ENCODE measurements at places on chromosomes 6 and 20.

- DNase-seq: no peak
These were observed 209.8 kb downstream of the HIVEP2 start for GRCh38 chr6:142735204-142735603.

DNA sequence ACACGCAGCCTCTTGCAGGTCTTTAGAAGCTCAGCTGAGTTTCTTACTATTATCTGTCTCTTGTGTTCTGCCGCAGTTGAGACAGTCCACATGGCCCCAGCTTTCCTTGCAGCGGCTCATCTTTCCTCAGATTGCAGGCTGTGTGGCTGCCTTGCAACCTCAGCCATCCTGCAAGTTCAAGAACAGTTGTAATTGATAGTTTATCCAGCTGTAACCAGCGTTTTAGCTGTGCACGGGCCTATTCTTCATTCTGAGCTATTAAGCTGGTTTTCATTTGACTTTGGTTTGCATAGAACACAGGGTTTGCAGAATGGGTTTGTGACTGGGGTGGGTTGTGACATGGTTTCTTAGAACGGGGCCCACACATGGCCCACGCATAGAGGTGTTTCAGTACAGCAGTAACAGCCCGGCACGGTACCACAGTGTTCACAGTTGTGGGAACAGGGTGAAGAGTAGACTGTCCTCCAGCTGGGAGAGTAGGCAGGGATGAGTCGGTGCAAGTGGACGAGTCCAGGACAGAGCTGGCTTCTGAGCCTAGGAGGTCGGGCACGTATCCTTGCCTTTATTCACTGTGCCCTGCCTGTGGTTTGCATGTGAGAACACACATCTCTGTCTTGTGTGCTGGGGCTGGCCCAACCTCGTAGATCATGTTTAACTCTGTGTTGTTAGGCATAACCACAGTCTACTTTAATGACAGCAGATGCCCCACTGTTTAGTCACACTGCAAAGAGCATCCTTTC lies 89.2 kb downstream of the RPP40 start:
- DNase-seq: no peak

GRCh38 chr20:63642527-63643247 lies 10.5 kb downstream of the STMN3 start:
- DNase-seq: no peak

DNA sequence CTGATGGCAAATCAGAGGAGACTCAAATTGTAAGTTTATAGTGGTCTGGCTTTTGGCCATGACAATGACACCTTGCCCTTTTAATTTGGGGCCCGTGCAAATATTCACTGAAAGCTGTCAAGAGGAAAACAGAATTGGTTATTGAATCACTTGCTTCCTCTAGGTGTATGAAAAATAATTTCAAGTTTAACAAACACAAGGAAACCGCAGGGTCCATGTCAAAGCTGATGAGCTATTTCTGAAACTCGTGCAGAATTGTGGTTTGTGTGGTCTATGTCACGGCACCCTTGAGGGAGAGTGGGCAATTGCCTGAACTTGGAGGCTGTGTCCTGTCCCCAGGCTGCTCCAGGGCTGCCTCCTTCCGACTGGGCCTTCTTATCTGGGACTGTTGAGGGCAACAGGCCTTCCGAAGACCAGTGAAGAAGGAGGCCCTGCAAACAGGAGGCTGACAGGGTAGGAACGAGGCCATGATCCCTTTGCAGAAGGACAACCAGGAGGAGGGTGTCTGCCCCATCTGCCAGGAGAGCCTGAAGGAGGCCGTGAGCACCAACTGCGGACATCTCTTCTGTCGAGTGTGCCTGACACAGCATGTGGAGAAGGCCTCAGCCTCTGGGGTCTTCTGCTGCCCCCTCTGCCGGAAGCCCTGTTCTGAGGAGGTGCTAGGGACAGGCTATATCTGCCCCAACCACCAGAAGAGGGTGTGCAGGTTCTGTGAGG lies 788 bp downstream of the TRIM40 start:
- no peak for DNase-seq

DNA sequence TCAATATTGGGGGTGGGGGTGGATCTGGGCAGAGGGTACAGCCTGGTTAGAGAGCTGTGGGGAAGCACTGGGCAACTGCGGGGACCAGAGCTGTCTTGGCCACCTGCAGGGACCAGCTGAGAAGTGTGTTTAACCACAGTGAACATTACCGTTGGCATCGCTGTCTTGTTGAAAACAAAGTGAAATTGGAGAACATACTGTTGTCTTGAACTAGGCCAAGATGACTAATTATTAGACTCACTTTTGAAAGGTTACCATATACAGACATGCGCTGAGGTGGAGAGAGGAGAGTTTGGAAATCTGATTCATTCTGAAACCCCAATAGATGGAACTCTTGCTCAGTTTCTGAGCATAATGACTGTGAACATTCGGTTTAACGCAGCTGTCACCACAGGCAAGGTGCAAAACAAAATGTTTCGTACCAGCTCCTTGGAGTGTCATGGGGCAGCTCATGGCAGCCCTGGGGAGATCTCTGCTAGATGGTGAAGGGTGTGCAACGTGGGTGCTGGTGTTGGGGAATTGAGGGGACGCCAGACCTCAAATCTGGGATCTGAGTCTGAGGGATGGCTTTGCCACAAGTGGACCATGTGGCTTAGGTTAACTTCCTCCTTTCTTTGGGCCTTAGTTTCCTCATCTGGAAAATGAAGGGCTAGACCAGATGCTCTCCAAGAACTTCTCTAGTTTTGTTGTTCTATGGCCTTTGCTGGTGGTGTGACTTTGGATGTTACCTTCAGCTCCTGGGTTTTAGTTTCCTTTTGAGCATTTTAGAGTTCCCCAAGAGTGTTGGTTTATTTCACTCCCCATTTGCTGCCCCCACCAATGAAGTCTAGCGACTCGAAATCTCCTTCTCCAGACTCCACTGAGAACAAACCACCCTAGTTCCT lies 24.6 kb upstream of the GTSF1L start:
- DNase-seq: no peak

DNA sequence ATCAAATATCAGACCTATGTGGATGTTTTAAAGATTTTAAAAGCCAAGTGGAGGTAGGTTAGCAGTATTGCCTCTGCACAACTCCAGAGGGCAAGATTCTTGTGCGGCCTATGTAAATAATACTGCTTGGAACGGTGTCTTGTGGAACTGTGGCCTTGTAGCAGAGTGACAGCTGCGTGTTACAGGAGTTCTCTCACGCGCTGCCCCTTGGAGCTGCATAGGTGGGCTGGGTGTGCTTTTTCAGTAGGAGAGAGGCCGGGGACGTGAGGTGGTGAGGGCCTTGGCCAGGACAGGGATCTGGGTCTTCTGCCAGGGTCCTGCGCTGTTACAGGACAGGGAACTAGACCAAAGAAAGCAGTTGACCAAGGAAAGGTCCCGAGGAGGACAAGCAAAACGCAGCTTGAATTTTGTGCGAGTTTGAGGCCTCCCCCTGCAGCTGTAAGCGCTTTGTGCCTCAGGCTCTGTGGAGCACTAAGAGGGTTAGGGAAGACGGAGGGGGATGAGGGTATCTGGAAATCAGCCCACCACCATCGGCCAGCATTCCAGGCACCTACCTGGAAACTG lies 1.5 kb downstream of the TMEM181 start:
- no peak for DNase-seq

Measured in cerebellar nuclear complex (tissue), 1 donor.